Lower lobe of right lung (tissue), 2 donors: ENCODE measurements at places on chromosomes 2 and 18. TPM values are rescaled to one million over a fixed set of nuclear protein-coding genes. Genes with fewer than 3 reads are reported as not detected.

GRCh38 chr2:202375033-202375608 lies 1.0 kb upstream of the BMPR2 start:
- peak; percentile 68 for DNase-seq

- no peak for DNase-seq
Measured at GRCh38 chr18:53261241-53261640, 921.2 kb downstream of the DCC start.

DNA sequence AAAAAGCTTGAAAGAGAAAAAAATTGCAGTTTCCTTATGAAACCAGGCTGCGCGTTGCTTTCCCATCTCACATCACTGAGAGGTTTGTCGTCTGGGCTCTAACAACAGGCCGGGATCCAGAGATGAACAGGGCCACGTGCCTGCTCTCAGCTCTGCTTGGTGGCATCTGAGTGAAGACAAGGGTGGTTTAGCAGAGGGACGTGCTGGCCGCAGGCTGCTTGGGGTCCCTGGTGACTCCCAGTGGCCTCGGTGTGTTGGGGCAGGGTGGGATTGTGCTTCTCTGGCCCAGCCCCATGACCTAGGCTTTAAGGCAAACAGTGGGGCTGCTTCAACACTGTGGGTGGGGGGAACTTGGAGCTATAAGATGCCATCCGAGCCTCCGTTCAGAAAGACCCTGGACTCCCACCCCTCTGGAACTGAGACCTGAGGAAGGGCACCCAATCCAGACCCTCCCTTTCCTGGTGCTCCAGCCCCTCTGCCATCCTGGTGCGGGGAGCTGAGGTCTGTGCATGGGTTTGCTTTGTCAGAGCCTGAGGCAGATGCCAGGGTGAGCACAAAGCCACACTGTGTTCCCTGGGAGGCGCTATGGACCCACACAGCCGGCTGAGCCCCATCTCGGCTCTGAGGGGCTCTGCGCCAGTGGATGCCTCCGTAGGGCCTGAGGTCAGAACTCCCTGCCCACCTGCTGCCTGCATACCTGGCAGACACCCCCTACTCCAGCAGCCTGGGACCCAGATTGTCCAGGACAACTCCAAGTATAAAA lies 18.4 kb upstream of the HPCAL1 start:
- DNase-seq, result peak; percentile 44

- no peak for DNase-seq
Measured at GRCh38 chr2:2184549-2185249, 146.4 kb downstream of the MYT1L start.

LYG1 gene
- total RNA-seq, result 1.0 TPM

VIT gene
- total RNA-seq, result 4.2 TPM

DNA sequence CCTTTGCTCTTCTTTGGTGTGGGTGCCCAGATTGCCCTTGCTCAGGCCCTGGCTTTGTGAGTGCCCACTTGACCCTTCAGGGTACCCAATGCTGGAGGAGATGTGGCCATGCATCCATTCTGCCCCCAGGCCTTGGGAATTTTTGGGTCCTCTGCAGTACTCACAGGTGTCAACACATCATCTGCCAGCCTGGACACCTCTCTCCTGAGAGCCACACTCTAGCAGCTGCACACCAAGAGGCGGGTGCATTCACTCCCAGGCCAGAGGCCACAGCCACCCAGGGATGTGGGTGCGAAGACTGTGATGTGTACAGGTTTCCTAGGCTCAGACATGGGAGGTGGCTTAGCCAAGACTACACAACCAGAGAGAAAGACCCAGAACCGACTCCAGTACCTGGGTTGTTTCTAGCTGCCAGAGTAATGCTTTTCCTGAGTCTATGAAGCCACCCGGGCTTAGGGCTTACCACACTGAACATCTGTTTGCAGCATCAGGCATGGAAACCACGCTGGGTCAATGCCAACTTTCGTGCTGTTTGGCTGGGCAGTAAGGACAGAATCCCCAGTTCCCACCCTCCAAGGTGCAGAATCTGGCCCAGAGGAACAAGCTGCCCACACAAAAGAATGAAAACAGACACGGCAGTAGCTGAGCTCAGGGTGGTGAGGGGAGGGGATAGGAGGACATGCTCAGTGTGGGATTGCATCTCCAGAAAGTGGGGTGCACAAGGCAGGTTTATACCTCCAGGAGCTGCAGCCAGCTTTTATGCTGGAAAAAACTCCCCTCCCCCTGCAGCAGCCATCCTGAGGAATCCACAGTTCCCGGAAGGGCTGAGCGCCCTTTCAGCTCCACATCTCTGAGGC lies 40.1 kb downstream of the KCNF1 start:
- no peak for DNase-seq

GRCh38 chr2:112701052-112701451 lies 19.8 kb upstream of the NT5DC4 start:
- no peak for DNase-seq

DNA sequence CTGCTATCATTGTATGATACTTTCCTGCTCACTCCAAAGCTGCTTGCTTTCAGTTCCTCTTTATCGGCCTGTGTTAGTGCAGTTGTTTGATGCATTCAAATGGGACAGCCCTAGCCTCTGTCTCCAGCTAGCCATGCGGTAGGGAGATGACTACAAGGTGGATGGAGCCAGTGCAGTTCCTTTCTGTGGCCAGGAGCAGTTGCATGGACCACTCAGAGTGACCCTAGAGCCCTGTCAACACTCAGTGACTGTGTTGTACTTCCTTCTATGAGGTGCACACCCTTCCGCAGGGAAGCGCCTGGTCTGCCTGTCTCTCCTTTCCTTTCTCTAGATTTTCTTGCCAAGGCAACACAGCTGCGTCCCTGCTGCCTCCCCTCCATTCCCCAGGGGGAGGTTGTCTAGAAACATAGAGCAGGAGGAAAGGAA lies 33.8 kb downstream of the KCNS3 start:
- DNase-seq, result no peak

DNA sequence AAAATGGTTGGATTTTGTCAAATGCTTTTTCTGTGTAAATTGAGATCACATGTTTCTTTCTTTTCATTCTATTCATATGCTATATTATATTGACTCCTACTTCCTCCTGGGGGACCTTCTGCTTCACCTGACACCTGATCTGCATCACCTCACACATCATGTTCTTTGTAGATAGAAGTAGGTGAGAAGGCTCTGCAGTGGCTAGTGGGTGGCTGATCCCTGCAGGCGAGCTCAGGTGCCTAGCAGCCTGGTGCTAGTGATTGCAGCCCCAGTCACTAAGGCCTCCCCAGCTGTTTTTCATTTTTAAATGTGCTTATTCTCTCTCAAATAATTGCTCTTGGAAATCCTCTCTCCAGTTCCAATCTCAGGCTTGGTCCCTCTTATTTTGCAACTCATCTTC lies 33.6 kb downstream of the MC4R start:
- no peak for DNase-seq

CENPA gene
- 1.7 TPM for total RNA-seq
